Activated CD4-positive, alpha-beta T cell treated with anti-CD3 and anti-CD28 coated beads, Interleukin-2, amount 10 ng/mL, durations not matched to agents 24 days and 14 days (primary cell): ENCODE measurements at places on chromosomes 6 and 20. TPM values are rescaled to one million over a fixed set of nuclear protein-coding genes. Genes with fewer than 3 reads are reported as not detected.

The HRH3 gene
- total RNA-seq: not detected in 2 replicates

DNA sequence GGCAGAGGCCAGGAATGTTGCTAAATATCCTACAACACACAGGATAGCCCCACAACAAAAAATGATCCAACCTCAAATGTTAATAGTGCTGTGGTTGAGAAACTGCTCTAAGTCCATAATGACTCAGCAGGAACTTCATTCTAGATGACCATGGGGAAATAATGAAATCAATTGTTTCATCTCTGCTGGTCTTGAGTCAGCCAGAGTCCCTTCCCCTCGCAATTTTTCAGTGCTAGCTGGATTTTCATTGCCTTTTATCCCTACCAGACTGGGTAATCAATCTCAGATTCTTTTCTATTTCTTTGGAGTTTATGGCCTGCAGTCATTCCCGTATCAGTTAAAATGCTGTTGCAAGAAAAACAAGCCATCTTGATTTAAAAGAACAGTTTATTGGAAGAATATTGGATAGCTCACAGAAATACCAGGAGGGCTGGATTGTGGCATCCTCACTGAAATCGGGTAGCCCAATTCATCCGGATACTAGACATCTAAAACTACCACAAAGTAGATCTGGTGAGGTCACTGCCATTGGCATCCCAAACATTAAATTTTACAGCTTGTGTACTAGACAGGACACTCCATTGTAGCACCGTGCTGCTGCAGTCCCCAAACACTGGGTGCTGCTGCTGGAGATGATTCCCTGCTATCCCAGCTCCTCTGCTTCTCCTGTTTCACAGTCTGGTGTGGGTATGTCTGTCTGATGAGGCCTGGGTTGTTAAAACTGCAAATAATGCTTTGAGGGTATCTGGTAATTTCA lies 30.3 kb upstream of the POPDC3 start:
- no peak for DNase-seq

- no peak for DNase-seq
These were observed 4.0 kb upstream of the TUBB2B start for GRCh38 chr6:3231247-3232016.

DNA sequence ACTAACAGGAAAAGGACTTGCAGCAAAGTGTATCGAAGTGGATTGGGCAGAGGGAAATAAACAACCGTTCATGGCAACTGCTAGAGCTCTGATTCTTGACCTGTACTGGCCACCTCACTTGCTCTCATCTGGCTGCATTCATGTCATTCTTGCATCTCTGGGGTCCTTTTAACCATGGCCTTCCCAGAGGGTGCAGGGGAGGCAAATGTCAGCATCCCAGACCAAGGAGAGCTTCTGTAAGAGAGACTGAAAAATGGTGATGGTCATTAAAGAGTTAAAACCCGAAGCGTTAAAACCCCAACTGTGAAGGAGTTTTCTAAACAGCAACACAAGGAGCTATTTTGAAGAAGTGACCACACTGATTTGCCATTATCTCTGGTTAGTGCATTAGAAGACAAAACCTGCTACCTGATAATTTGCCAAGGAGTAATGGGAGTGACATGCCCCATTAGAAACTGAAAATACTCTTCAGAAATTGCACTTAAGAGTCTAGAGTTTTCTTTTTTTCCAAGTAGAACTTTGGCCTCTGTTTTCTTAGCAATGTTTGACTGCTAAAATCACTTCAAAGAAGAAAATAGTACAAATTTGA lies 62.4 kb downstream of the APCDD1L start:
- DNase-seq: no peak

DNA sequence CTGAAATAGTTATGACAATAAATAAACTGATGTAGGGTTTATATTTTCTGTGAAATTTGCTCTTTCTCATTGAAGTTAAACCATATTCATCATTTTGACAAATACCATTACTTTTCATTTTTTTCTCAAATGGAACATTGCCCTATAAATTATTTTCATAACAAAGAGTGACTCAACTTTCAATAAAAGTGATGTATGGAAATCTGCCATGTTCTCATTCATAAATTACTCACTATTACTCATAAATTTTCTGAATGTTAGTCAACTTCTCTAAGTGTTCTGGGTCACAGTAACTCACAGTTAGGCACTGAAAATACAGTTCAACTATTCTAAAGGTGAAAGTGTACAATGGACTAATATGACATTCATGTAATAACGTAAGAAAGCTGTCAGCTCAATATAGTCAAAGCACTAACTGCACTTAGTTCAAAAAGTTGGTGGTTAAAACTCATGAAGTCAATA lies 19.0 kb upstream of the STX11 start:
- no peak for DNase-seq
